Stimulated activated CD4-positive, alpha-beta T cell treated with anti-CD3 and anti-CD28 coated beads, Interleukin-15, amount 100 ng/mL, for 1 hour (primary cell): ENCODE measurements at places on chromosomes 12 and 14.

GRCh38 chr14:51000566-51000965, 56.3 kb upstream of the PYGL start:
- DNase-seq, result no peak

DNA sequence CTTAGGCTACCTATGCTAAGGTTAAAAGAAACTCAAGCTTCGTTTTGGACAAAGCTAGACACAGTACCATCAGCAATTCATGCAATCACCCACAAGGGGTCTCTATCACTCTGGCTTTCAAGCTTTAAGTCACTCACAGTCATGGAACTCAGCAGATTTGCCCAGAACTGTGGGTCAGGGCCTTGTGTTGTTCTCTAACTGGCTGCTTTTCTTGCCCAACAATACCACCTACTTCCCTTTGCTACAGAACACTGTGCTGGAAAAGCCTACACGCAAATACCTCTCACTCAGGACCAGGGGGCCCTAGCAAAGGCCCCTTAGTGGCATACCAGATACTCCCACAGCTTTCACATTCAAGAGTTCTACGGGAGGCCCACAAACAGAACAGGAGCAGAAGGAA, 9.1 kb downstream of the NEMP1 start:
- no peak for DNase-seq

GRCh38 chr12:40342010-40342409, 117.2 kb downstream of the LRRK2 start:
- no peak for DNase-seq

DNA sequence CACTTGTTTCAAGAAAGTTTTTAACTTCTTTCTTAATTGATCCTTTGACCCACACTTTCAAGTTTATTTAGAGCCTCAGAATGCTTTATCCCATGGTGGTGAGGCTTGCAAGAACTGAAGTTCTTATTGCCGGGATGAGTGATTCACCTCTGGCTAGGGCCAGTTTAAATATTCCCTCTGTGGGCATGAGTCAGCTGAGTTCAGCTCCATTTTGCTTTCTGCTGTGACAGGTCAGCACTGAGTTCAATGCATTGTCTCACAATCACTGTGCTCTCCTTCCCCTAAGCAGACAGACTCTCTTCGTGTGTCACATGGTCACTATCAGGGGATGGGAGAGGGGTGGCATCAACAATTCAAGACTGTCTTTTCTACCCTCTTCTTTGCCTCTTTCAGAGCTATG, 514.6 kb upstream of the FBXO33 start:
- DNase-seq, result no peak

DNA sequence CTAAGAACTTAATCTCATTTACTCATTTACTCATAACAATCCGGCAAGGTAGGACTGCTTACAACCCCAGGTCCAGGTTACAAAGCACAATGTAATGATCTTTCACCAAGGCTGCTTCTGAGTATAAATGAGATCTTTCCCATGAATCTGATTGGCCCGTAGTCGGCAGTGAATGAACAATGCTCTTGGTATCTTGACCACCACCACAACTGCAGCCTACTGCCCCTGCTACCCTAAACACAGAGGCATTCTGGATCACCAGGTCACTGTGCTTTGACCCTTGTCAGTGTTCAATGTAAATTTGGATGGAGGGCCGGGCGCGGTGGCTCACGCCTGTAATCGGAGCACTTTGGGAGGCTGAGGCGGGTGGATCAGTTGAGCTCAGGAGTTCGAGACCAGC, 15.9 kb downstream of the FAM181A start:
- DNase-seq, result no peak

DNA sequence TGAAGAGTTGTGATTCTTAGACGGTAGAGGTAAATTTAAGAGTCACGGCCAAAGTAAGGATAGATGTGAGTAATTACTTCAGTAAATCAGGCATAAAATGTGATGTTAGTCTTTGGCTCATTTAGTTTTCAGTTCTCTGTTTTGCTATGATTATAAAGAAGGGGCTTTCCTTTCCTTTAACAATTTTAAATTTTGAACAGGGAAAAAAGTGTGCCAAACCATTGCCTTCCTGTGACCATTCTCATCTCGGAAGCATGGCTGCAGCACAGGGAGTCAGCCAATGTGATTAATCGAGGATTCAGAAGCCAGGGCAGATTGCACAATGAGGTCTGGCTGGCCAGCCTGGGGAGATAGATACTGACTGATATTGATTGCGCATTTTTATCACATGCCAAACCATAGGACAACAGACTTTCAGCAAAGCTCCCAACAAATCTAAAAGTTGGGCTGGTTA, 480.2 kb upstream of the PRICKLE1 start:
- DNase-seq, result no peak

DNA sequence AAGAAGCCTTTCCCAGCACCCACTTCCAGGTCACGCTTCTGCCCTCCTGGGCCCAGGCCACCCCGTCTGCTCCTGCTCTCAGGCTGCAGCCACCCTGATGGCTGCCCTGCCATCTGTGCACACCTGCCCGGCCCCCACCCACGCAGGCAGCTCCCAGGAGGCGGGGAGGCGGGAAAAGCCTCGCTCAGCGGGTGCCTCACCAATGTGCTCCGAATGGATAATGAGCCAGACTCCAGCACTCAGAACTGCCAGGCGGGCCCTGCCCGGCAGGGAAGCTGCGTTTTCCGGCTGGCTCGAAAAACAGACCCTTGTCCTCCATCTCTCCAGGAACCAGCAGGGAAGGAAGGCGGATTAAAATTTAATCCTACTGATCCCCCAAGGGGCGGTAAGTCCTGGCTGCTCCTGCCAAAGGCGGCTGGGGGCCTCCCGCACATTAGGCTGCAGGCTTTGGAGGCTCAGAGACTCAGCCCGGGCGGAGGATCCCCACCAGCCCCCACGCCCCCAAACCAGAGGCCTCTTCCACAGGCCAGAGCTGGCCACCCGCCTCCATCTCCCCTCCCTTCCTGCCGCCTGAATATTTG, 104.0 kb downstream of the NCOR2 start:
- DNase-seq, result no peak

- no peak for DNase-seq
These were observed 3.8 kb downstream of the RAPGEF3 start for GRCh38 chr12:47754881-47755280.

- no peak for DNase-seq
These were observed 53.9 kb upstream of the STRN3 start for GRCh38 chr14:31080056-31080455.

DNA sequence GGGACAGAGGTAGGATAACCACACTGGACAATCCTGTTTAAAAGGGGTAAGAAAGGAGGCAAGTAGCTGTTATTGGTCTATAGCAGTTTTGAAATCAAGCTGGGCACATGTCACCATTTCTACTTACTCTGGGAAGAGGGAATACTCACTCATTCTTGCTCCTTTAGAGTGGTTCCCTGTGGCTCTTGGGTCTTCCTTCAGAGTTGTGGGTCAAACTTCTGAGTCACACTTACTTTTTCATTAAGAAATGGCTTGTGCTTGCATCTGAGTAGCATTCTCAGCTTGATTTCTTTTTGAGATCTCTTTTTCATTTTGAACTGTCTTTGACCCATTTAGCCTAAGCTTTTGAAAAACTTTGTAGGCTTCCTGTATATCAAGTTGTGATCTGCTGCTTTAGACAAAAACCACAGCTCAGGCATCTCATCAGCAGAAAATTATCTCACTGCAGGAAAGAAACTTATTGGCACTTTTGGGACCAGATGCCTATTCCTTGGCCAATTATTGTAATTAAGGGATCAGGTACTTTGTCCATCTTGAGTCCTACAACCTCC, 122.2 kb downstream of the AEBP2 start:
- no peak for DNase-seq

- DNase-seq, result no peak
These were observed 41.3 kb upstream of the CEP83 start for GRCh38 chr12:94500831-94501567.
